ENCODE measurements at places on chromosomes 6 and 20.

- no peak for DNase-seq
Measured at GRCh38 chr6:119210596-119210995, 132.1 kb upstream of the FAM184A start.

DNA sequence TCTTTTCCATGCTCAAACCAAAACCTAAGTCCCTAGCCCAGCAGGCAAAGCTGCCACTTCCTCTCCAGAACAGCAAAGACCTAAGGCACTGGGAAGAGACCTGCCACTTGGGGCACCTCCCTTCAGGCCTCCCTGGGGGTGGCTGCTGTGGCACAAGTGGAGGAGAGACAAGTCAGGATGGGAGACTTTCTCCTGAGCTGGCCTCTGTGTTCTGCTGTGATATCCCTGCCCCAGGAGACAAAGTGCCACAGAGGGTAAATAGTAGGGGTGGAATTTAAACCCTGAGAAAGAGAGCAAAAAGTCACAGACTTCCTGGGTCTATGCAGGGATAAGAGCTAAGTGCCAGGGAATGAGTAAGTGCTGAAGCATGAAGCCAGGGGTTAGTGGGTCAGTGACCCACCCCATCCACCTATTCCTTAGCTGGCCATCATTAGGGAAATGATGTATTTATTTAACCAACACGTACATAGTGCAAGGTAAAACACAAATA is 84.2 kb downstream of the MRPL14 start:
- DNase-seq: no peak

DNA sequence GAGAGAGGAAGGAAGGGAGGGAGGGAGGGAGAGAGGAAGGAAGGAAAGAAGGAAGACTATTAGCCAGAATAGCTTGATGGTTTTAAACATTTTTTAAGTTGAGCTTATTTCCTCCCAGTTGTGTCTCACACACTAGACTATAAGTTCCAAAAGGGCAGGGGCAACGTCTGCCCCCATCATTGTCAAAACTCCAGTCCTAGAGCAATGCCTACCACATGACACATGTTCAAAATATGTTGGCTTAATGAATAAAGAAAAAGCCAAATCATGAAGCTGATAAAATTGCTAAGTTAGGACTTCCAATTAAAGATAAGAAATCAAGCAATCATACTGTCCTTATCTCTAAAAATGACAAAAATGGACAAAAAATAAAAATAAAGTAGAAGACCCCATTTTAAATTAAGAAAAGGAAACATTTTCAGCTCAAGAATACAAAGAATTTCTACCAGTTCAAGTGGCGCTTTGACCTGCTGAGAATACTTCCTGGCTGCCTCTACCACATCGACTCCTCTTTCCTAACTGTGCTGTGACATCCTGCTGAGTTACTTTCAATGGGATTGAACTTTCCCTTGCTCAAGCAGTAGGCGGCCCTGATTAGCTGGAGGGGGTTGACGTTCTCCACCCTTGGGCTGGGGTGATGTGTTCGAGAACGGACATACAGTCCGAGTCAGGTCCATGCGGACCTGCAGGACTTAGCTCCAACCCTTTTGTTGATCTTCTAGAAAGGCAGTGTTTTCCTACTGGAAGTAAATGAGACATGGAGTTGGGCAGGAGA is 283.9 kb upstream of the FOXQ1 start:
- DNase-seq: no peak

DNA sequence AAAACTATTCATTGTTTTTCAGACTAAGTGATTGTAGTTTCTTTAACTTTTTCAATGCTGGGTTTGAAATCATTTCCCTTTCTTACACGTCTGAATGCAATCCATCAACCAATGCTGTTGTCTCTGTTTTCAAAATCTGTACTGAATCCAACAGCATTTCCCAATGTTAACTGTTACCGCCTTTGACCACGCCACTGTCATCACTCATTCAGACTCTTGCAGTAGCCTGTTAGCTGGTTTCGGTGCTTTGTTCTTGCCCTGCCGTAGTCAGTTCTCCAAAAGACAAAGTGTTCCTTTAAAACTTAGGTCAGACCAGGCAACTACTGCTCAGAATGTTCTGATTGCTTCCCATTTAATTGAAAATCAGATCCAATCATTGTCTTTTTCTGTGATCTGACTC is 131.3 kb downstream of the PLCB4 start:
- no peak for DNase-seq

DNA sequence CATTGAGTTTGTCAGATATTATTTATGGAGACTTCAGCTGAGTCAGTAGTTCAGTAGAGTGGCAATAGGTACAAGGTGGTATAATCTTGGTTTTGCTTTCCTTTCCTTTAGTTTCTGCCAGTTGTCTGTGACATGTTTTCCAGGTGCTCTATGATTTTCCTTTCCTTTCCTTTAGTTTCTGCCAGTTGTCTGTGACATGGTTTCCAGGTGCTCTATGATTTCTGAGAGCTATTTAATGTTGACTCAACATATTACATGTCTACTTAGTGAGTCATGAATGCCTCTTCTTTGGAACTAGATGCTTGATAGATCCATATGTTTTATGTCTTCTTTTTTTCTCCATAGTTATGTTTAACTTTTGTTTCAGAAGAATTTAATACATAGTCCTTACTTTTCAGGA is 186.4 kb upstream of the DEFB112 start:
- no peak for DNase-seq

DNA sequence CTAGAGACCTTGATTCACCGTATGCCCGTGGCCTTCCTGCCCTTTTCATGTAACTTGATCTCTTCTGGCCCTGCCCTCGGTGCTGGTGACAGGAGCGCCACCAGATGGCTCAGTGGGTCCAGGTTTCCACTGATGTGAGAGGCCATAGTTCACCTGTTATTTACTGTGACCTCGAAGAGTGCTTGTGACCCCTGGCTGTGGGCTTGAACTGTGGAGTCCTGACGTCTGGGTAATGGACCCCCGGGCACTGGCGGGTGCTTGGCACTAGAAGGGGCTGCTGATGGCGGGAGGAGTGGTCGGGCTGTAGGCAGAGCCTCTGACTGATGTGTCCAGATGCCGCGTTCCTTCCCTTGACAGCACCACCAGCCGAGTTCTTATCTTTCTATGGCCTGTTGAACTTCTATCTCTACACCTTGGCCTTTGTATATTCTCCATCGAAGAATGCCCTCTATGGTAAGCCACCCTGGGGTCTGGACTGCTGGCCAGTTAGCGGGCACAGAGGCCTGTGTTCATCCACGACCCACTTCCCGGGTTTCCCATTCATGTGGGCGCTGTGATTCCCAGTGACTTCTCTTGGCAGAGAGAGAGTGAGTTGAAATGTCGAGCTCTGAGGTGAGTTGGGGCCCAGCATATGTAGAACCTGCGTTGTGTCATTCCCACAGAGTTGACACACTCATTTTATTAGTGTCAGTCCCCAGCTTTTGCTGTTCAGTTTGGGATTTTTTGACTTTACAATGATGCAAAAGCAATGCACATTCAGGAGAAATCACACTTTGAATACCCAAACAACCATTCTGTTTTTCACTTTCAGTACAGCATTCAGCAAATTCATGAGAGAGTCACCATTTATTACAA is 14.9 kb downstream of the DYNLT1 start:
- DNase-seq: no peak

DNA sequence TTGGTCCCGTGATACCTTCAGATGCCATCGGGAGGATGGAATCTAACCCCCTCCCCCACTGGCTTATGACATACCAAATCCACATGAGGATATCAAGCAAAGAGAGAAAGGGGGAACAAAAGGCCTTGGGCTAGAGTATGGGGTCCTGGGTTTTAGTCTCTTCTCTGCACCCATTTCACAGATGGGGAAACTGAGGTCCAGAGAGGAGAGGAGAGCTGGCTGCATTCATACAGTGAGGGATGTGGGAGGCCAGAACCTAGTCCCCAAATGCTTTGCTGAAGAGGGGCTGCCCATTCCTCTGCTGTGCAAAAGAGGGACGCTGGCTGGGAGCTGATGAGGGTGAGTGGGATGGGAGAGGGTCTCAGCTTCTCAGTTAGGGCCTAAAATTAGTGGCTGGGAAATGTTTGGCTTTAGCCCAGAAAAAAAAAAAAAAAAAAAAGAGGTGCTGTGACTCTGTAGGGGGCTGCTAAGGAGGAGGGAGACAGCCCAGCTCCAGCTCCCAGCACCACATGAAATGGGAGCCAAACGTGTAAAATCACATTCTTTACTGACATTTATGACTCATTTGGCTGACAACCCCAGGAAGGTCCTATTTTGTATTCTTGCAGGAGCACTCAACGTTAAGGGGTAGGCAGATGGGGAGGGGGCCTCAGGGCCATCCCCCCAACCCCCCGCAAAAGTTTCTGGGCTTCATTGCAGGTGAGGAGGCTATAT is 11.9 kb downstream of the XKR7 start:
- DNase-seq: no peak

DNA sequence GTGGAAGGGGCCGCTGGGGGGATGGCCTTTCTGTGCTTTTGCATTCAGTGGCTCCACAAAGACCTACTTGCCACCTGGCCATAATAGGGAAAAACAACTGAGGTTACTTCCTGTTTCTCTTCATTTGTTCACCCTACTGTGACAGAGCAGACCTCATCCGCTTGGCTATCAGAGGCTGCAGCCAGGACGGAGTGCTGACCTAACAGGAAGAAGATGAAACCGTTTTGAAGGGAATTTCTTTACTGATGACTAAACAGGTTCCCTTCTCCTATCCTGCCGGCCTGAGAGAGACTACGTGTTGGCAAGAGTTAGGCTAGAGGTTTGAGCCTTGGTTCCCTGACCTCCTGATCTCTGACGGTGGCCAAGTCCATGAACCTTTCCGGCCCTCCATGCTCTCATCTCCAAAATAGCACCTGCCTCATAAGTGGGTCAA is 21.3 kb downstream of the PRR18 start:
- no peak for DNase-seq

GRCh38 chr6:90186637-90187371 is 109.8 kb downstream of the BACH2 start:
- no peak for DNase-seq

DNA sequence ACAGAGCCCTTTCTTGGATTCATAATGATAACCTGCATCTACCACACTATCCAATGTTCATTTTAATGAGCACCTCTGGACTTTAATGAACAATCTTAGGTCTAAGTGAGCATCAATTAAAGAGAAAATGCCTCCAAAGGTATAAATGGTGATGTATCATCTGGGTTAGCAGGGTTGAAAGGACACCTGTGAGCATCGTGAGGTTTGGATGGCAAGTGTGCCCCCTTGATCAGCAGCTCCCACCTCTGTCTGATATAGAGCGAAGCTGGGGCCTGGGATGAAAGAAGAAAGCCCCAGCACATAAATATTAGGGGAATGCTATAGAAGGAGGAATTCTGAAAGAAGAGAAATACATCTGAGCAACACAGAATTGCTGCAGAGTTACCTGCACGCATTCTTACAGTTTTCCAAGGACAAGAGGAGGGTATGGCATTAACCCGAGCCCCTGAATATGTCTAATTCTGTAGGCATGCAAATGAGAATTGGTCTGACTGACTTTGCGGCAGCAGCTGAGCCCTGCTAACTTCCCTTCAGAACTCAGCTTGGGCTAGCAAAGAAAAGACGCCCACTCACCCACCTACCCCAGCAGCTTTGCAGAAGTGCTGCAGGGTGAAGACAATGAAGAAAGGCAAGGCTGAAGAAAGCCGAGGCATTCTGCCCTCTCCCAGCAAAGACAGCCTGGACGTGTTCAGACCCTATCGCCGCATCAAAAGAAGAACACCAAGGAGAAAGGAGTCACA is 136.2 kb downstream of the GMPR start:
- no peak for DNase-seq

GRCh38 chr6:8066108-8066507 is 1.9 kb upstream of the BLOC1S5 start:
- no peak for DNase-seq

DNA sequence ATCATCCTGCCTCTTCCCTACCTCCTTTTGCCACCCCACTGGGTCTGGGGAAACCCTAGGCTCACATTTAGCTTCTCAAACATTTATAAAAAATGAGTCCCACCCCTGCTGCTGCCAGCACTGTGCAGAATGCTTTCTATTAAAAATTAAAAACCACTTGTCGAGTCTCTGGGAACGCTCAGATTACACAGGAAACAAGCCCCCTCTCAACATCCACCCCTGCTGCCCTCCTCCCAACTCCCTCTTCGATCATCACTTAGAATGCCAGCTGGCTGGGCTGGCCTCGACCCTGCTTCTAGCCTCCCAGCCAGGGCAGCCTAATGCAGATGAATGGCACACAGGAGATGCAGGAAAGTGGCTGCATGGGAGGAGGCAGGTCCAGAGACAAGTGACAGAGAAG is 75.8 kb downstream of the CDH22 start:
- DNase-seq: no peak

GRCh38 chr20:34220561-34220960 is 20.7 kb upstream of the ASIP start:
- no peak for DNase-seq

DNA sequence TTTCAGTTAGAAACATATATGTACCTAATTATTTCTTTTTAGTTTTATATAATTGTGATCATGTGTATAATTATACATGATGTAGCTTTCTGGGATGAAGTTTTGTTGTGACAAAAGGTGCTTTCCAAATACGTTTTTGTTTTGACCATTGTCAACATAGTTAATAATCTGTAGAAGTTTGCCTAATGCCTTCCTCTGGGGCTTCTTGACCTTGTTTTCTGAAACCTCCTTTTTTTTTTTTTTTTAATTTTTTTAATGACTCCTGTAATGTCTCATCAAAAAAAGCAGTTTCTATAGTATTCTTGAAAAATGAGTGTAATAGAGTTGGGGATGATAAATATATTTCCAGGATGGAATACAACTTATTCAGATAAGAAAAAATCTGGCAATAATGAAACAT is 434.7 kb upstream of the SOX4 start:
- no peak for DNase-seq

GRCh38 chr20:25205277-25206062 is 10.0 kb downstream of the ENTPD6 start:
- no peak for DNase-seq

GRCh38 chr6:33217681-33218080 is 9.4 kb downstream of the RING1 start:
- no peak for DNase-seq

- DNase-seq: no peak
Measured at GRCh38 chr6:157518397-157519250, 137.6 kb downstream of the ZDHHC14 start.

DNA sequence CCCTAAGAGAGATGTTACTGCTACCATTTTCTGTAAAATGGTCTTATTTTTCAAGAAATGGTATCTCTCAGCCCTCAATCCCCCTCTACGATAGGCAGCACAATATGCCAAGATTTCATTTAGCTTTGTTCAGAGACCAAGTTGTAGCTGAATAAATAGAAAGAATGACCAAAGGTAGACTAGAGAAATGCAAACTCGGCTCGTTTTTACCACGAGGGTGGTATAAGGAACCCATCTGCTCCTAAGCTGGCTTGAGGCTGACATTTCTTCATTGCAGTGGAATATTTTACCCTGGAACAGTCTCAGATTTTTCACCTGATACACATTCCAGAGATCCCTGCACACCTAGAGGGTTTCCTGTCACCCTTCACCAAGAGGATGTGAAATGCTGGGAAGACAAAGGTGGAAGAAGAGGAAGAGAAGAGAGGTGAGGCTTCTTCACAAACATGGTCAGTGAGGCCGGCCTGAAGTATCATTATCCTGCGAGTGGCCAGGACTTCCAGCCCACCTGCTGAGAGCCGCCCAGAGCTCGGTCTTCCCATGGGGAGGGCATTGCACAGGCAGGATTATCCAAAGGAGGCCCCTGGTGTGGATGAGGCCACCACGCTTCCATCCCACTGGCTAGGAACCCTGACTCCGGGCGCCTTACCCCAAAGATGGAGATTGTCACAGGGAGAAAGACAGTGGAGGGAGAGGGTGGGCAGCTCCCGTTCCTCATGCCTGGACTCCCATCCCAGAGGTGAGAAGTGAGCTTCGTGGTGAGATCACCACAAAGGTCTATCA is 57.1 kb upstream of the AFDN start:
- DNase-seq: no peak

Measured in CMK (cell line).